Breast epithelium (tissue), 4 donors: ENCODE measurements at places on chromosomes 1 and 21. TPM values are rescaled to one million over a fixed set of nuclear protein-coding genes. Genes with fewer than 3 reads are reported as not detected.
A peak's percentile ranks its signal among the peaks of the same experiment; 100 is the strongest.

DNA sequence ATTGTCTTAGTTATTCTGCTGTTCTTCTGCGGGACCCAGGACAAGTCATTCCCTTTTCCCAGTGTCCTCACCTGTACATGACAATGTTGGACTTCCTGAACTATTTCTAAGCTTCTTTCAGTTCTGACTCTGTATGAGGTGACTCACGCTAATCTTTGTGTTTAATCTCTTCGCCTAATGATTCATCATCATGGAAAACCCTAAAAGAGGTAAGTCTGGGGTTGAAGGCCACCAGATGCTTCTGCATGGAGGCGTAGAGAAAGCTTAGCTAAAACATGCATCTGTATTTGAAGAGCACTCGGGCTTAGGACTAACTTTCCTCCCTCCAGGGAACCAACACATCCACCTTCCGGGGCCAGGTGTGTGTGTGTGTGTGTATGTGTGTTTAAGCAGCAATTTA, 7.4 kb downstream of the SPRR5 start:
- H3K27ac ChIP-seq = no peak overlapping the region
- H3K27me3 ChIP-seq = no peaks in the 10 kb centered on the region
- no peak for DNase-seq
- H3K4me3 ChIP-seq = no peak overlapping the region
- H3K36me3 ChIP-seq = no peaks in the 10 kb centered on the region
- no peaks in the 10 kb centered on the region for H3K4me1 ChIP-seq

DNA sequence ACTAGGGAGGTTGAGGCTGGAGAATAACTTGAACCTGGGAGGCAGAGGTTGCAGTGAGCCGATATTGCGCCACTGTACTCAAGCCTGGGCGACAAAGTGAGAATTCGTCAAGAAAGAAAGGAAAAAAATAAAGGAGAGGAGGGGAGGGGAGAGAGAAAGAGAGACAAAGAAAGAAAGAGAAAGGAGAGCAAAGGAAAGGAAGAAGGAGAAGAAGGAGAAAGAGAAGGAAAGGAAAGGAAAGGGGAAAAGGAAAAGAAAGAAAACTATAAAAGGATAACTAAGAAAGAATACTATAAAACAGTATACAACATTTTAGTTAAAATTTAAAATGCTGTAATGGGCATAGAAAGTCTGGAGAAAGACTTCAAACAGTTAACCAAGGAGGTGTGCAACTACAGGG, 33.6 kb downstream of the EIF4G3 start:
- DNase-seq = no peak
- no peaks in the 10 kb centered on the region for H3K4me1 ChIP-seq
- no peak overlapping the region for H3K4me3 ChIP-seq
- no peak overlapping the region for H3K27ac ChIP-seq

DNA sequence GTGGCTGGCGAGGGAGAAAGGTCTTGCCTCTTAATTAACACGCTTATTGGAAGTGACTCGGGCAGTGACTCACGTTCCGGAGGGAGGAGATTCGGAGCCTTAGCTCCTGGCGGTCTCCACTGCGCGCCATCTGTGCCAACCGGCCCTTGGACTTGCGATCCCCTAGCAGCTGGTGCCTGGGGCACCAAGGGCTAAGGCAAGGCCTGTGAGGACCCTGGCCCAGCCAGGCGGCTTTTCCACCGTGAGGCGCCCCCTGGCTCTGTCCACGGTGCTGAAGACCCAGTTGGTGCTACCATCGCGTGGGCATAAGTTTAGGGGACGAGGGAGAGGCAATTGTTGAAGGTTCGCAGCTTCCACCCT, 1.3 kb upstream of the SYT6 start:
- DNase-seq = no peak
- peaks cover 5% of the 10 kb centered on the region for H3K27me3 ChIP-seq
- H3K36me3 ChIP-seq = no peaks in the 10 kb centered on the region
- H3K27ac ChIP-seq = no peak overlapping the region

DNA sequence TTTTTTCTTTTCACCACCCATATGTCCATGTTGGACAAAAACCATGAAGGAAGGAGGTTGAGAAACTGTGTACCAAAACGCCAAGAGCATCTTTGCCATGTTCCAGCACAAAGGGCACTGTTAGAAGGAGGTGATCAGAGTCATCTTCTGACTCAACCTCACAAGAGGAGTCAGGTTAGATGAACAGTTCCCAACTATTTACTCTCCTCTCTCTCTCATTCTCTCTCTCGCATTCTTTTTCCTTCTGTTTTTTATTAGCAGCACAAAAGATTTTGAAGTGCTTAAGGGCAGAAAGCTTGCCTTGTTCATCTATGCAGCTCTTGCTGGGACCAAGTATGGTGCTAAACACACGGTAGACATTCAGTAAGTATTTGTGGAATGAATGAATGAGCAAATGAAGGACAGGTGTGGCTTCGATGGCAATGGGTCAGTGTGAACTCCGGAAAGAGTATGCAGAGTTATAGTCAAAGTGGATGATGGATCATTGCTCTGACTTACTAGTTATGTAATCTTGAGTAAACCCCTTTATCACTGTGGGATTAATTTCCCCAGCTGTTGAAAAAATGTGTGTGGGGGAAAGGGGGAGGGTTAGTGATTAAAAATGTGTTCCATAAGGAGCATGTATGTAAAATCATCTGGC, 33.9 kb downstream of the DDR2 start:
- H3K27ac ChIP-seq = peak overlapping the region; percentile 30
- no peak overlapping the region for H3K4me3 ChIP-seq
- H3K27me3 ChIP-seq = no peaks in the 10 kb centered on the region
- no peaks in the 10 kb centered on the region for H3K36me3 ChIP-seq
- DNase-seq = no peak

GRCh38 chr1:43832255-43832654, 101.3 kb upstream of the ARTN start:
- no peaks in the 10 kb centered on the region for H3K27me3 ChIP-seq
- no peak overlapping the region for H3K27ac ChIP-seq
- no peaks in the 10 kb centered on the region for H3K36me3 ChIP-seq
- no peaks in the 10 kb centered on the region for H3K4me1 ChIP-seq

AKR7A3 gene
- 5.1 TPM for total RNA-seq

OPTC gene
- not detected for total RNA-seq

SETD4 gene
- total RNA-seq = 25.6 TPM

SAMSN1 gene
- 15.4 TPM for total RNA-seq
